Right atrium auricular region (tissue), 2 donors: ENCODE measurements at places on chromosomes 13 and 19. TPM values are rescaled to one million over a fixed set of nuclear protein-coding genes. Genes with fewer than 3 reads are reported as not detected.

Gene SHC2
- total RNA-seq = 26.8 TPM

Gene LYL1
- total RNA-seq = 10.2 TPM

Gene MPND
- total RNA-seq = 6.2 TPM

Gene TEX29
- total RNA-seq = not detected

Gene KLF1
- 0.26 TPM for total RNA-seq

Gene FLT1
- 40.0 TPM for total RNA-seq

Gene GEMIN7
- total RNA-seq = 11.3 TPM

Gene TMC4
- 1.7 TPM for total RNA-seq

Gene PROZ
- not detected for total RNA-seq

Gene TUBA3C
- total RNA-seq = not detected

Gene PSPN
- total RNA-seq = 0.98 TPM

Gene ZNF99
- total RNA-seq = 0.11 TPM

Gene RGCC
- total RNA-seq = 94.8 TPM

Gene AMER2
- not detected for total RNA-seq

Gene GPC6
- total RNA-seq = 3.8 TPM
